ENCODE measurements at places on chromosomes 11 and 22.

- no peak for DNase-seq
Measured at GRCh38 chr22:23166042-23166831, 14.1 kb upstream of the BCR start.

GRCh38 chr11:121304759-121305158 is 12.2 kb downstream of the SC5D start:
- DNase-seq = no peak

DNA sequence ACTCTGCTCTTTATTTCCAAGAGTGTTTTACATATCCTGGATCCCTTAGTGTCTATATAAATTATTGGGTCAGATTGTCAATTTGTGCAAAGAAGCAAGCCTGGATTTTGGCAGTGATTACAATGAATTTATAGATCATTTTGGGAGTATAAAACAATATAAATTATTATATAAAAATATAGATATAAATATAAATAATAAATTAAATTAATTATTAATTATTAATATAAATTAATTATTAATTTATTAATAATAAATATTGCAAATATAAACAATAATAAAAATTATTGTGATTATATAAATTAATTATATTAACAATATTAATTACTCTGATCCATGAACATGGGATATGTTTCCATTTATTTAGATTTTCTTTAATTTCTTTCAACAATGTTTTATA is 32.5 kb downstream of the RTL6 start:
- no peak for DNase-seq

GRCh38 chr11:86418917-86419316 is 44.2 kb downstream of the CCDC81 start:
- no peak for DNase-seq

DNA sequence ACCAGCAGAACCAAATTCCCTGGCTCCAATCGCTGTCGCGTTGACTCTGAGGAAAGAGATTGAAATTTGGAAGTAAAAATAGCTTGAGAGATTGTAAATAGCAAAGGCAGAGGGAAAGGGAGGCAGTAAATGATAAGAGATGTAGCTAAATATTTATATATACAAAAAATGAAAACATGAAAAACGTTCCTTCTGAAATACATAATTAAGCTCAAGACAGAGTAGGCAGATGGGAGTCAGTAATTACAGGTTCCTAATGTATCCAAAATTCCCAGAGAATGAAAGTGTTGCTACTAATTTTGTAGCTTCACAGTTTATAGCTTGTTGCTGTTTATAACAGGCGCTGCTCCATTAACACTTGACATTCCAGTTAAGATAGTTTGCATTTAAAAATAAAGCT is 648.7 kb downstream of the KCNA4 start:
- DNase-seq = no peak

DNA sequence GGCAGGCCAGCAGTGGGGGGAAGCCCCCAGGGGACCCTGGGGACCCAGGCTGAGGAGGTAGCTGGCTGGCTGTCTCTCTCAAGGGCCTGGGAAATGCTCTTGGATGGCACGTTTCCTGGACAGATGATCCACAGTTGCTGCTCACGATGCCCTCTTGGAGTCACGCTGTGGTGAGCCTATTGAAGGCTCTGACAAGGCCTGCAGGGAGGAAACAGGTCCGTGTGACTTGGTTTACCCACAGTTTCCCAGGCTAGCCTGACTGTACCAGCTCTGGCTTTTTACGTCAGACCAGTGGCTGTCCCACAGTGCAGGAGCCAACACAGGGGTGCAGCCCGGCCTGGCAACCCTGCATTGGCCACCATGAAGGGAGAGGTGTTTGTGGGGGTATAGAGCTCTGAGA is 29.2 kb upstream of the PPARA start:
- no peak for DNase-seq

- no peak for DNase-seq
Measured at GRCh38 chr11:58561394-58562098, 14.1 kb downstream of the LPXN start.

- DNase-seq = no peak
Measured at GRCh38 chr11:88739524-88739923, 326.3 kb downstream of the GRM5 start.

DNA sequence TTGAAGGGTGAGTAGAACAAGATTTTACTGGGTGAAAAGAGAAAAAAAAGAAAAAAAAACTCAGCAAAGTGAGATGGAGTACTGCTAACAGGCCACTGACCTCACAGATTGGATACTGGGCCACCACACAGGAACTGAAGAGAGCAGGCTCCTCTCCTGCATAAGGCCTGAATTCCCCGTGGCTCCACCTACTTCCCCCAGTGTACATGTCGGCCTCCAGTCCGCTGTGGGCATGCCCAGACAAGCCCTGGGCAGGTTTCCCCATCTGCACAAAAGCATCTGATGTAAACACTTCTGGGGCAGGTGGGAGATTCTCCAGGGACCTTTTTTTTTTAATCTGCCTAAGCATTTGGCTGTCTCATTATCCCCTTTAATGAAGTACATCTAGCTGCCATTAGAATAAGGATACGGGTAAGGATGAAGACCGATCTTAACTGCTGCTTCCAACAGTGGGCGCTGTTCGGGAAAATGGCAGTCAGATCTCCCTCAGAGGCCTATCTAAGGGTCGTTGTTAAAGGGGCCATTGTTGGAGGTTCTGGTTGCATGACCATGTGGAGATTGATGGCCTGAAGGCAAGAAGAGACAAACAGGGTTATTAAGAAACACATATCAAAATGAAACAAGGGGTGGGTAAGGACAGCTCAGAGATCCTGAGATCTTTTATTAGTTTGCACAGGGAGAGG is 48.5 kb downstream of the MS4A13 start:
- DNase-seq = no peak

DNA sequence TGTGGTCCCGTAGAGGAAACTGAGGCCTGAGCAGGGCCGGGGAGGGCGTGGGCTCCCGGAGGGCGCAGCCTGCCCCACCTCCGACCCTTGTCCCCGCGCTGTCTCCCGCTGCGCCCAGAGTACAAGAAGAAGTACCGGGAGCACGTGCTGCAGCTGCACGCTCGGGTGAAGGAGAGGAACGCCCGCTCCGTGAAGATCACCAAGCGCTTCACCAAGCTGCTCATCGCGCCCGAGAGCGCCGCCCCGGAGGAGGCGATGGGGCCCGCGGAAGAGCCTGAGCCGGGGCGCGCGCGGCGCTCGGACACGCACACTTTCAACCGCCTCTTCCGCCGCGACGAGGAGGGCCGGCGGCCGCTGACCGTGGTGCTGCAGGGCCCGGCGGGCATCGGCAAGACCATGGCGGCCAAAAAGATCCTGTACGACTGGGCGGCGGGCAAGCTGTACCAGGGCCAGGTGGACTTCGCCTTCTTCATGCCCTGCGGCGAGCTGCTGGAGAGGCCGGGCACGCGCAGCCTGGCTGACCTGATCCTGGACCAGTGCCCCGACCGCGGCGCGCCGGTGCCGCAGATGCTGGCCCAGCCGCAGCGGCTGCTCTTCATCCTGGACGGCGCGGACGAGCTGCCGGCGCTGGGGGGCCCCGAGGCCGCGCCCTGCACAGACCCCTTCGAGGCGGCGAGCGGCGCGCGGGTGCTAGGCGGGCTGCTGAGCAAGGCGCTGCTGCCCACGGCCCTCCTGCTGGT is 1.9 kb downstream of the NLRP6 start:
- DNase-seq = no peak

DNA sequence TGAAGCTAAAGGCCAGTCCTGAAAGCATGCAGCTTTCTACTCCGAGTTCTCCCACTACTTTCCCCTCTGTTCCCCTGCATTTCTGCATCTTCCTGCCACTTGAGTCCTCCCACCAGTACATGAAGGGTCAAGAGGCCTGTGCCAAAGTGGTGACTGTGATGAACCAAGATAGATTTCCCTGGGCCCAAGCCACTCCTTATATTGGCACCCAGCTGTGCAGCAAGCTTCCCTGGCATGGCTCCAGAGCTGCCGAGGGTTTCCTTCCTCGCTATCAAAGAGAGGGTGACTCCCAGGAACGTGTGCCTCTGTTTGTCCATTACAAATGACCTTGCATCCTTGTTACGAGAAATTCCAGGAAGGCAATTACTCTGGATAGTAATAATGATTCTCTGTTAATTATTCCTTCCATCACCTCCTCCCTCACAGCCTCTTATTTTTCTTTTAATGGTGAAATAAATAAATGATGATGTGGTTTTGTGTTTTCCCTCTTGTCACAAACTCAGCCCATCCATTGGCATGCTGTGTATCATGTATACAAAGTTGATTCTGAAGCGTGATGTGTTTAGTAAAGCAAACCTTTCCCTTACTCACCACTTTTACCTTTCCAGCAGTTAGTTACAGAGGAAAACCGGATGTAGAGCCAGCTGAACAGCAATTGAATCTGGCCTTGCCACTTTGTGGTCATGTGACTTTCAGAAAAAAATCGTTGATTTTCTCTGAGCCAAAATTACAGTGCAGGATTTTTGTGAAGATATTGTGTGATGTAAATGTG is 8.3 kb downstream of the SRSF8 start:
- no peak for DNase-seq

GRCh38 chr11:43585877-43586608 is 94.5 kb upstream of the HSD17B12 start:
- DNase-seq = no peak

GRCh38 chr11:134528453-134528852 is 116.4 kb upstream of the B3GAT1 start:
- DNase-seq = no peak

DNA sequence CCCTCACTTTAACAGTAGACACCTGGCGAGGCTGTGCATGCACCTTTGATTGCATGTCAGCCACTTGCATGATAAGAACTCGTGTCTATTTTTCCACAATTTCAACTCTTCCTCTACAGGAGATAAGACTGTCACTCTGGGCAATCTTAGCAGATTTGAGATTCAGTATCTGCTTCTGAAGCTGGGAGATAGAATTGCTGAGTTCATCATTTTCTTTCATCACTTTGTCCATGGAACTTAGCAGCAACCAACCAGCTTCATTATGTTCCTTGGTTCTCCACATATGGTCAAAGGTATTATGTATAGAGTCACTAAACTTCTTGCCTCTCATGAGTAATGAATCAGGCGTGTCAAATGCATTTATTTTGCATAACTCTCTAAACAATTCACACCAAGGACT is 17.1 kb downstream of the MTNR1B start:
- no peak for DNase-seq

DNA sequence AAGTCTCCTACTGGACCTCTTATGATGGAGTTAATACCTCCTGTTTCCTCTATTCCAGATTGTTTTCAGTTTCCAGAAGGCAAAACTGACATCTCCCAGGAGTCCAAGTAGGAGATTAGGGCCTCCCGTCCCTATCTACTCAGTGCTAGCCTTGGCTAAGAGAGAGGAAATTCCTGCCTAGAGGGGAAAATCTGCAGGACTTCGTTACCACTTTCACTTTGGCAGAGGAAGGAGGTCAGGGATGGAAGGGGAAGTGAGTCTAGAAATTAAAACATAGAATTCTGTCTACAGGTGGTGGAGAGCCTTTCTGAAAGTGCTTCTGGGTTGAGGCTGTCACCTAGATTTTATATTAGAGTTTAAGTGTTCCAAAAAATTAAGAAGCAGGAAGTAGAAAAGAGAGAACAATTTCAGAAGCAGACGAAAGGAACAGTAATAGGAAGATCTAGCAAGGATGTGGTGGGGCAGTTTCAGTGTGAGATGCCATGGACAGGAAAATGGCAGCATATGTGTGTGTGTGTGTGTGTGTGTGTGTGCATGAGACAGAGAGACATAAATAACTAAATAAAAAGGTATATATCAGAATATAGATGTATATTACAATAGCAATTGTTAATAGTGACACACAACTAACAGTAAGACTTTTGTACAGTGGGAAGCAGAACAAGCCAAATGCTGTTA is 2.4 kb upstream of the TRIM68 start:
- DNase-seq = no peak

DNA sequence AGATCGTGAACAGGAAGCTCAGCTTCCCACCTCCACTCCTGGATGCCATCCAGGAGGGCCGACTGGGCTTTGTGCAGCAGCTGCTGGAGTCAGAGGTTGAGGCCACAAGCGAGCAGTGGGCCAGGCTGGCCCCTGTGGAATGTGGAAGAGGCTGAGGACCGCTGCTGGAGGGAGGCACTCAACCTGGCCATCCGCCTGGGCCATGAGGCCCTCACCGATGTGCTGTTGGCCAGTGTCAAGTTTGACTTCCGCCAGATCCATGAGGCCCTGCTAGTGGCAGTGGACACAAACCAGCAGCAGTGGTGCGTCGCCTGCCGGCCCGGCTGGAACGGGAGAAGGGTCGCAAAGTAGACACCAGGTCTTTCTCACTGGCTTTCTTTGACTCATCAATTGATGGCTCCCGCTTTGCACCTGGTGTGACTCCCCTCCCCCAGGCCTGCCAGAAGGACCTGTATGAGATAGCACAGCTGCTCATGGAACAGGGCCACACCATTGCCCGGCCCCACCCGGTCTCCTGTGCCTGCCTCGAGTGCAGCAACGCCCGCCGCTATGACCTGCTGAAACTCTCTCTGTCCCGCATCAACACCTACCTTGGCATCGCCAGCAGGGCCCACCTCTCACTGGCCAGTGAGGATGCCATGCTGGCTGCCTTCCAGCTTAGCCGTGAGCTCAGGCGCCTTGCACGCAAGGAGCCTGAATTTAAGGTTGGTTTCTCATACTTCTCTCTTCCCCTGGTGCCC is 24.9 kb downstream of the ART5 start:
- DNase-seq = no peak

- peak; percentile 37 for DNase-seq
Measured at GRCh38 chr22:21712751-21713427, 22.7 kb downstream of the YPEL1 start.

- DNase-seq = no peak
Measured at GRCh38 chr11:30388957-30389356, 66.1 kb downstream of the ARL14EP start.

GRCh38 chr11:41446107-41446506 is 13.3 kb downstream of the LRRC4C start:
- DNase-seq = no peak

DNA sequence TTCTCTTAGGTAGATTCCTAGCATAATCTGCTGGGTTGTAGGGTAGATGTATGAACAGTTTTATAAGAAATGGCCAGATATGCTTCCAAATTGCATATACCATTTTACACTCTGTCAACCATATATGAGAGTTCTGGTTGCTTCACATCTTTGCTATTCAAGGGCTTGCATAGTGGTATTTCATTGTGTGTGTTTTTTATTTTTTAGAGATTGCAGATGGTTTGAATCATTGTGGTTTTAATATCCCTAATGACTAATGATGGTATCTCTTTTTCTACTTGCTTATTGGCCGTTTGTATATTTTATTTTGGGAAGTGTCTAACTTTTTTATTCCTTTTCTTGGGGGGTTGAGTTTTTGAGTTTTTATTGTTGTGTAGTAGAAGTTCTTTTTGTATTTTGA is 26.9 kb downstream of the RNF214 start:
- DNase-seq = no peak

GRCh38 chr22:22088658-22089458 is 106.3 kb upstream of the TOP3B start:
- no peak for DNase-seq

- no peak for DNase-seq
Measured at GRCh38 chr11:112162761-112163546, 940 bp downstream of the IL18 start.

- DNase-seq = no peak
Measured at GRCh38 chr11:97615546-97615945, 1225.7 kb downstream of the JRKL start.
